NCI-H146 (cell line): ENCODE measurements at places on chromosomes 3 and 15.

GRCh38 chr15:73931441-73931840 is 5.2 kb downstream of the LOXL1 start:
- no peak for DNase-seq

DNA sequence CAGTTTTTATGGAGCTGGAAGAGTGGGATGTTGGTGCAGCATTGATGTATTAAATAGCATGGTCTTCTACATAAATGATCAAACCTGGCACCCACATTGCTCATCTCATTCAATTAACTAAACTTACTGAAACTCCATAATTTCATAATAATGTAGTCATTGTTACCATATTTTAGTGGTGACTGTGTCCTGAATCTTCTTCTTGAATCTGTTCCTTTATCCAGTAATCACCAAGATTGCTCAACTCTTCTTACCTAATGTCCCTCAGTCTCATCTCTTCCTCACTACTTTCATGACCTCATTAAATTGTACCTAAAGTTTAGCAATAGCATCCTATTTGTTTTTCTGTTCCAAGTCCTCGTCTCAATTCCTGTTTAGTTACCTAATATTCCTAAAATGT is 69.8 kb downstream of the FGF7 start:
- no peak for DNase-seq

GRCh38 chr3:163273694-163274093 is 1777.1 kb downstream of the OTOL1 start:
- no peak for DNase-seq

DNA sequence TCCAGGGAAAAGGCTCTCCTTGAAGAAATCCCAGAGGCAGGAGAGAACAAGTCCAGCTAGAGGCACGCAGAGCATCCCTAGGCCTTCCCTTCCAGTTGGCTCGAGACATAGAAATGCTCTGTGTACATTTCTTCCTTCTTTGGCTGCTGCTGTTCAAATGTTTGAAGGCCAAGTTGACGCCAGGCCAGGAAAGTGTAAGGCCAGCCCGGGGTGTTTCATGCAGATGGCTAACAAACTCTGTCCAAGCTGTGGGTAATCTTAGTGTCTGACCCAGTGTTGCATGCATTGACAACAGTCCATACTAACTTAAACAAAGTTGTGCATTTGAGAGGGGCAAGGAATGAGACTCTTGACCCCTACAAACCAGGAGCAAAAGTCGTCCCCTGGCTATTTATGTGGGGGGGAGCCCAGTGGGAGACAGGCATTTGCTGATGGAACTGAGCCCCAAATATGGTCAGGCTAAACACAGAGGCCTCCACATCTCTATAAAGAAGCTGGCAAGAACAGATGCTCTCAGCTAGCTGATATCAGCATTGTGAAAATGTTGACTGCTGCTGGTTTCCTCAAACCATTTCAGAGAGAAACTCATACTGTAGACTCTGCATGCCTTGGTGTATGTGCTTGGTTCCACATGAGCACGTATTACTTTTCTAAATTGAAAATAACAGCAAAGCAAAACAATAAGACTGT is 139.5 kb downstream of the ADAMTS9 start:
- no peak for DNase-seq

- peak; percentile 11 for DNase-seq
These were observed 53.3 kb upstream of the FOXB1 start for GRCh38 chr15:59950603-59951388.

DNA sequence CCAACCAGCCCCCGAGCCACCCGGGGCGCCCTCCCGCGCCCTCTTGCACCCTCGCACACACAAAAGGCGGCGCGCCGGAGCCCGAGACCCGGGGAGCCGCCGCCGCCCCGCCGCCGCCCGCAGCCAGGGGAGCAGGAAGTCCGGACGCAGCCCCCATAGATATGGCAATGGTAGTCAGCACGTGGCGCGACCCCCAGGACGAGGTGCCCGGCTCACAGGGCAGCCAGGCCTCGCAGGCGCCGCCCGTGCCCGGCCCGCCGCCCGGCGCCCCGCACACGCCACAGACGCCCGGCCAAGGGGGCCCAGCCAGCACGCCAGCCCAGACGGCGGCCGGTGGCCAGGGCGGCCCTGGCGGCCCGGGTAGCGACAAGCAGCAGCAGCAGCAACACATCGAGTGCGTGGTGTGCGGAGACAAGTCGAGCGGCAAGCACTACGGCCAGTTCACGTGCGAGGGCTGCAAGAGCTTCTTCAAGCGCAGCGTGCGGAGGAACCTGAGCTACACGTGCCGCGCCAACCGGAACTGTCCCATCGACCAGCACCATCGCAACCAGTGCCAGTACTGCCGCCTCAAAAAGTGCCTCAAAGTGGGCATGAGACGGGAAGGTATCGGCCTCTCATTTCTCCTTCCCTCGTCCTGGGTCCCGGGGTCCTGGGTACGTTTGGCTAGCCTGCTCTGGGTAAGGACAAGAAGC is 1.6 kb downstream of the NR2F2 start:
- DNase-seq: no peak

DNA sequence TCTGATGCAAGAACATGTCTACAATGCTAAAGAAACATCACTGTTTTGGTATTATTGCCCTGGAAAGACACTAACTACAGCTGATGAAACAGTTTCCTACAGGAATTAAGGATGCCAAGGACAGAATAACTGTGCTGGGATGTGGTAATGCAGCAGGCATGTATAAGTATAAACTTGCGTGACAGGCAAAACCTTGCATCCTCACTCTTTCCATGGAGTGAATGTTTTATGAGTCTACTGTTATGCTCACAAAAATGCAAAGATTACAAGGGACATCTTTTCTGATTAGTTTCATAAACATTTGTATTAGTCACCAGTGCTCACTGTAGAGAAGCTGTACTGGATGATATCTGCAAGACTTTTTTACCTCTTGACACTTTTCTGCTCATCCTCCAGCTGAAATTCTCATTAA is 143.6 kb downstream of the NAALADL2 start:
- no peak for DNase-seq

- peak; percentile 77 for DNase-seq
These were observed 406 bp upstream of the GABRB3 start for GRCh38 chr15:26773067-26773877.

- no peak for DNase-seq
These were observed 18.9 kb upstream of the EXOG start for GRCh38 chr3:38477057-38477820.

DNA sequence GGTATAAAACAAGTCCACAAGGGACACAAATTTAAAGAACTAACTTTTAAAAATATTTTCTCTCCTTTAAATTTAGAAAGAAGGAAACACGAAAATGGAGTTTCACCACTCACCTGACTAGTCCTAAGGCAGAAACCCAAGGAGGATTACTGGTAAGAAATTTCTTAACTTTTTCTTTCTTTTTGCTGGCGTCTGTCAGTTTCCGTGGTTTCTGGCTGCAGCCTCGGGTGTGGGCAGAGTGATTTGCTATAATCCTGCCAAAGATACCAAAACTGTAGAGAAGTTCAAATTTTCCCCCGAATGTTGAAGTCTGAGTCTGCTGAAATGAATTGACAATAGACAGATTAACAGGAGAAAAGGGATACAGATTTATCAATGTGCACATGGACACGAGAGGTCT is 843.6 kb upstream of the ALCAM start:
- DNase-seq: no peak

- no peak for DNase-seq
These were observed 2.4 kb downstream of the FYTTD1 start for GRCh38 chr3:197752107-197752506.

DNA sequence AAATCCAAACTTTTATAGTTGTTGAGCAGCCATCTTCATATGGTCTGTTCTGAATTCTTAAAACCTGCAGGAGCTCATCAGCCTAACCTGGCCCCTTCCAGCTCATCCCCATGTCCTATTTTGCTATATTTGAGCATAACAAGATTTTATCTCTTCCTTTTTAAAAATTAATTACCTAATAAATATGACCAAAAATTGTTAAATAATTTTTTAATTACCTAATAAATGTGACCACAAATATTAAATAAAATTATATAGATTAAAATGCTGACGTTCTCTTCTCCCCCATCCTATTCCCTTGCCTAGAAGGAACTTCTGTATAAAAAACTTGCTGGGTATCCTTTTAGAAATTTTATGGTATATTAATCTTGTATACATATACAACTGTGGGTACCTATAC is 43.7 kb downstream of the OXNAD1 start:
- no peak for DNase-seq

DNA sequence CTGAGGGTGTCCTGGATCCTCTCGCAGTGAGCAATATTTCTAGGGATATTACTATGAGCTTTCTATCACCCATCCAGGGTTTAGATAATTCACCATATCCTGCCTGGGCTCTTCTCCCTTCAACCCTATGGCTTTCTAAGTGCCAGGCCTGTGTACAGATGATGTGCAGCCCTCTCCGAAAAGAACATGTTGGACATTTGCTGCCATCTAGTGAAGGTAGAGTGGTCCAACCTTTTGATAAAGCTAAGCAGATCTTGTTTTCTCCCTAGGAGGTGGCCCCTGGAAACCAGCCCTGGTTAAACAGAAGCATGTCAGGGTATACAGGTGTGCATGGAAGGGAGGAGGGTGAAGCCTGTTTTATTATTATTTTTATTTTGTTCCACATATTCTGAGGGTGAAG is 27.9 kb upstream of the SCN10A start:
- peak; percentile 29 for DNase-seq

- DNase-seq: no peak
These were observed 75.1 kb downstream of the VGLL4 start for GRCh38 chr3:11568503-11569155.

- no peak for DNase-seq
These were observed 777 bp upstream of the SLC51A start for GRCh38 chr3:196215493-196216020.

DNA sequence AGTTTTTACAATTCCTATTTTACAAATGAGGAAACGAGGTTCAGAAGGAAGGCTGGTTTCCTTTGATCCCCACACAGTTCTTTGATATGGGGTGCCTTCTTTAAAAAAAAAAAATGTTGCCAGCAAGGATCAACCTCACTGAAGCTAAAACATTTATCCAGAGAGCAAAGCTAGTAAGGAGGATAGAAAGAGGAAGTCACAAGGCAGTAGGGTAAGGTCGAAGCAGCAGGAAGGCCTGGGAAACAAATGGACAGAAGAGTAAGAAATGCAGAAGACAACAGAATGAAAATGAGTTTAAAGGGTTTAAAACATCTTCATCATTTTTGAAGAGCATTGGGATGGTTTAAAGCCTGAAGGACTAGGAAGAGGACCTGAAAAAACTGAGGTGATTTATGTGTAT is 30.6 kb upstream of the CP start:
- DNase-seq: no peak

DNA sequence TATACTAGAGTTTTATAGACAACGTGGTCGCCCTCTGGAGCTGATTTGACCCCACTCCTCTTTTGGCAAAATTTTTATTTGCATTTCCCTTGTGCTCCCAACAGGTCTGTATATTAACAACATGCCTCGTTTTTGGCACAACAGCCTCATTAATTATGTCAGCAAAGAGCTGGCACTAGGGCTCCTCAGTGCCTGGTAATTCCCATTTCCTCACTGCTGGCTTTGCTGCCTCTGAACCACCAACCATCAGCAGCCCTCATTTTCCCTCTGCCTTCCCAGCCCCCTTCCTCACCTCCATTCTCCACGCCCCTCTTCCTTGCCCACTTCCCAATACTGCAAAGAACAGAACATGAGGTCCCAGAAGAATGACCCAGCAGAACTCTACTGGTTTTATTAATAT is 204.8 kb downstream of the ABHD5 start:
- no peak for DNase-seq

- no peak for DNase-seq
These were observed 22.7 kb upstream of the ZBTB20 start for GRCh38 chr3:115169808-115170207.

DNA sequence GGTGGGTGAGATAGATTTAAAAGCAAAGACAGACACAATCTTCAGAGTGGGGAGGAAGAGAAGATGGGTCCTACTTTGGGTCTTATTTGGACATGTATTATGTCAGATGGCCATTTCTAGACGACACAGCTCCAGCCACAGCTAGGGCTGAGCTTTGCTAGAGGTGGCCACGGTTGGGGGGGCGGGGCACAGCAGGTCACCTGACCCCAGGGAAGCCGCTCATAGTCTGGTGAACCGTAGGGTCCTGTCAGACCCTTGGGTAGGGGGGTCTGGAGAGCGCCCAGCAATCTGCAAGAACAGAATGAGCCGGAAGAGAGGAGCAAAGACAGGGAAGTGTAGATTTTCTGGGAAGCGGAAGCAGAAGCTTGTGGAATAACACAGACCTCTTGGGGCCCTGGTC is 6.6 kb downstream of the EPB42 start:
- no peak for DNase-seq

- DNase-seq: no peak
These were observed 361.4 kb downstream of the CHL1 start for GRCh38 chr3:557972-558371.

DNA sequence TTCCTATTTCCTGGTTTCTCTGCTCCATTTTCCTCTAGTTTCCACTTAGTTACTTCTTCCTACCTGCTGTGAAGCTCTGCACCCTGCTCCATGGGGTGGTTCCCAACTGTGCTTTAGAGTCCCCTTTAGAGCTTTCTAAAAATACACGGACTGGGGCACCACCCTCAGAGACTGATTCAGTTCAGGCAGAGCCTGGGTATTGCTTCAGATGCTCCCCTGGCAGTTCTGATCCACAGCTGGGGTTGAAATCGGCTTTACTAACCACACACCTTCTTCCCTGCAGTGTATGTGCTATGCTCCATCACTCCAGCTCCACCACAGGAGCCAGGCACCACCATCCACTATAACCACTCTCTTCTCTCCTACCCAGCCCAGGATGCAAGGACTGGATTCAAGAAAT is 12.6 kb downstream of the ANP32A start:
- DNase-seq: no peak

DNA sequence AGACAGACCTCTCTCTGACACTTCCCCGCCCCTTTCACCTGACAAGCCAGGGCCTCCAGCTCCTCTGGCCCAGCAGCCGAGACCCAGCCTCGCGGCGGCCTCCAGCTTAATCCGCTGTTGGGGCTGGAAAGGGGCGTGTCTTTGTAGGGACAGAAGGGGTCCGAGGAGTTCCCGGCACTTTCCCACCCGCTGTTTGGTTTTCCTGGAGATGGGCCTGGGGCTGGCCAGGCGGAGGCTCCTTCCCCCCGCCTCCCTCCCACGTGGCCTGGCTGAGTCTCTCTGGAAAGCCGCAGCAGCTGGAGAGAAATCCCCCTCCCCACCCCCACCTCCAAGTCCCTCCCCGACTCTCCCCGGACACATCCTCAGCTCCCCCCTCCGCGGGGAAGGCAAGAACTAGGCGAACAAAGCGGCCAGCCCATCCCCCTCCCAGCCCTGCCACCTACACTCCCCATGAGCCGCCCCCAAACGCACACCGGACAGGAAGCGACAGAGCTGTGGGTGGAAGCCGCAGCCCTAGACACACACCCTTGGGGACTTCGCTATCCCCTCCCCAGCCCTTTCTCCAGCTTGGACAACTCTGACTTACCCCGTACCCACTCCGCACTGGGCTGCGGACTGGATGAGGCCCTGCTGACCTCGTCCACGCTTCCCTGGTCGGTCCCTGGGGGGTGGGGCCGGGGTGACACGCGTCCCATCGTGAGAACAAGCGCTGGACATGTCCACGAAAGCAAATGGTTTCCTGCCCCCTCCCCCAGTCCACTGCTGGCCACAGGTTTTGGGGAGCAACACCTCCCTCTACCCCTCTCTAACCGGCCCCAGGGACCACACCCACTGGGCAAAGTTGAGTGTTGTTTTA is 1.2 kb downstream of the IGDCC4 start:
- DNase-seq: peak; percentile 38
